Cardiac muscle cell (in vitro differentiated cells and primary cell): ENCODE measurements at places on chromosomes 12 and 14. TPM values are rescaled to one million over a fixed set of nuclear protein-coding genes. Genes with fewer than 3 reads are reported as not detected.

- no peak for DNase-seq
Observed at GRCh38 chr12:57232156-57232756, 2.7 kb downstream of the SHMT2 start.

- no peak for DNase-seq
Observed at GRCh38 chr12:30908722-30909348, 17.7 kb upstream of the TSPAN11 start.

The MBIP gene
- 30.9 and 31.9 TPM in 2 replicates for polyA plus RNA-seq

GRCh38 chr12:53078425-53079225 is 565 bp downstream of the SPRYD3 start:
- no peak for DNase-seq
